ENCODE measurements at places on chromosomes 7 and 10. TPM values are rescaled to one million over a fixed set of nuclear protein-coding genes. Genes with fewer than 3 reads are reported as not detected.

DNA sequence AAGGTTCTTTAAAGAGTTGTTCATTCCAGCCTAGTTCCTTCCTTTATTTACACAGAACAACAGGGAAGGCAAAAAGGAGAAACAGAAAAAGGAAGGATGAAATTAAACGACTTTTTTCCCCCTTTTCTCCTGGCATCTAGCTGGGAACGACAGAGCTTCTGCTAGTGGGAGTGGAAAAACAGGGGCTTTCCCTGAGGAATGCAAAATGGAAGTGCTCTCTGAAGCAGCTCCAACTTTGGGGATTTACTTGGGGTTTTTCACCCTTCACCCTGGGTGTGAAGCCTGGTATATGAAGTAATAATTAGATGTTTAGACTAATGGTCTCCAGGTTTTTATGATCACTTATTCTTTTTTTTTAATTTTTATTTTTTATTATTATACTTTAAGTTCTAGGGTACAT is 4.2 kb downstream of the PMPCB start:
- DNase-seq: no peak

PALD1 gene
- total RNA-seq: 3.9 TPM

CACNA2D1 gene
- total RNA-seq: 5.9 TPM

VPS26A gene
- 45.0 TPM for total RNA-seq

SPDYE5 gene
- total RNA-seq: not detected
